Mammary epithelial cell (primary cell): ENCODE measurements at places on chromosomes 5 and 9. TPM values are rescaled to one million over a fixed set of nuclear protein-coding genes. Genes with fewer than 3 reads are reported as not detected.

- DNase-seq = no peak
Observed at GRCh38 chr9:127505396-127506116, 54.2 kb downstream of the LRSAM1 start.

DNA sequence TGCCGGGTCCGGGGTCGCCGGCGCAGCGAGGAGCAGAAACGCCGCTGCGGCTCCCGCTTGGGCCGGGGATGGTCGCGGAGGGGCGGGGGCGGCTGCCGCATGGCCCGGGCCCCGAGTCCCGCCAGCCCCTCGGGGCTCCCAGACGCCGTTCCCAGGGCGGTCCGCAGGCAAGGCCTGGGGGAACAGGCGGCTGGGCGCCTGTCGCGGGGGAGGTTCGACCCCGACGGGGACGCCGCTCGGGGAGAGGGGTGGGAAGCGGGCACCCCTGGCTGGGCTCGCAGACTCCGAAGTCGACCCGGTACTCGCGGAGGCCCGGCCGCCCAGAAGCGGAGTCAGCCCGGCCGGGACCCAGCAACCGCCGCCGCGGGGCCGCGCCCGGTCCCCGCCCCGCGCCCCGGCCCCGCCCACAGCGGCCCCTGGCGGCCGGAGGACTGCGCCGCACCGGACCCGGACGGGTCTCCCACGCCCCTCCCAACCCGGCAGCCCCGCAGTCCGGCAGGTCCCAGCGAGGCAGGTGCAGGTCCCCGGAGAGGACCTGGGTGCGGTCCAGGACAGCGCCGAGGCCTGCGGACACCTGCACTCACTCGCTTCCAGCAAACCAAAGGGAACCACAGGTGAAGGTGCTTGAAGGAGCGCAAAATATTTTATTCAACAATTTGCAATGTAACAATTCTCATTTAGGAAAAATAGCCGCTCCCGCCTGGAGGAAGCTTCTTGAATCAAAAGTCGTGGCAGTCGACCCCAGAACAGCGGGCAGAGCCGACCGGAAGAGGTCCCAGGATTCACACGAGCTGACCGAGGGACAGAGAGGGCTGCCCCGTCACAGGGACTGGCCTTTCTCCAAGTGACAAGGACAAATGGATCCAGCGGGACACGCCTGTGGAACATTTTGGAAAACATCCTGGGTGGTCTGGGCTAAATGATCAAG is at the start of gene INPP5E:
Gene INPP5E (minus strand): TSS at position 365 of the 928 bp plus-strand sequence. CDS start 426 bp downstream, outside the sequence.
- peak; percentile 62 for DNase-seq

DNA sequence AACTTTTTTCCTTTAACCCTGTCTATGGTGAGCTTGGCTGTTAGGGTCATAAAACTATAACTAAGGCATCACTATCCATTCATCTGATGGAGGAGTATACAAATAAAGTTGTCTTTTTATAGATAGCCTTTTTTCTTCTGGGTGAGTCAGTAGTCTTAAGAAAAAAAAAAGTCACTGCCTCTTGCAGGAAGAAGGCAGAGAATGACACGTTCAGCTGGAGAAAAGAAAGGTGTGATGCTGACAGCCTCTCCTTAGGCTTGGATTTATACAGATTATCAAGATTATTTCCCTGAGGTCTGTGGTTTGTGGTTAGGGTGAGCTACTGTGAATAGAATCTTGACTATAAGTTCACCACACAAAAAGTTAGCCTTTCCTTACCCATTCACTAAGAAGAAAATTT is 23.0 kb downstream of the EPB41L4B start:
- DNase-seq = peak; percentile 97

- no peak for DNase-seq
Observed at GRCh38 chr5:149651686-149652085, 70.4 kb downstream of the ARHGEF37 start.

- DNase-seq = no peak
Observed at GRCh38 chr5:3891113-3891512, 295.5 kb downstream of the IRX1 start.

DNA sequence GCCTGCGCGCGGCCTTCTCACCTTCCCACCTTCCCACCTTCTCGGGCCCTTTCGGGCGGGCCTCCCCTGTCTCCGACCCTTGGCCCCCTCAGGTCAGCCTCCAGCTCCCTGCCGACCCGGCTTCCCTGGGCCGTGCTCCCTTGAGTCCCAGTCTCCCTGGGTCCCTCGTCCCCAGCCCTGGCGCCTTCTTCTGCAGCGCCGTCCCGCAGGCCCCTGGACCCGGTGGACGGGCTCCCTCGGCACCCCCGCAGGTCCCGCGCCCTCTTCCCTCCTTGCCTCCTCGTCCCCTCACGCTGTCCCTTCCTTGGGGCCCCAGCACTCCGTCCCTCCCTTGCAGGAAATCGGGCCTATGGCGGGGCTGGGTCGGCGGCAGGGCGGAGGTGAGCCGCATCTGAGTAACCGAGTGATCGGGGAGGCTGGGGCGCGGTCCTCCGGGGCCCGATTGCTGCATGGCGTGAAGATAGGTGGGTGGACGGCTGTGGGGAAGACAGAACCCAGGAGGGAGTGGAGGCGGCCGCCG is 7.6 kb downstream of the ARPC5L start:
- DNase-seq = peak; percentile 48

GRCh38 chr5:107388141-107388861 is 282.4 kb downstream of the EFNA5 start:
- DNase-seq = peak; percentile 91

DNA sequence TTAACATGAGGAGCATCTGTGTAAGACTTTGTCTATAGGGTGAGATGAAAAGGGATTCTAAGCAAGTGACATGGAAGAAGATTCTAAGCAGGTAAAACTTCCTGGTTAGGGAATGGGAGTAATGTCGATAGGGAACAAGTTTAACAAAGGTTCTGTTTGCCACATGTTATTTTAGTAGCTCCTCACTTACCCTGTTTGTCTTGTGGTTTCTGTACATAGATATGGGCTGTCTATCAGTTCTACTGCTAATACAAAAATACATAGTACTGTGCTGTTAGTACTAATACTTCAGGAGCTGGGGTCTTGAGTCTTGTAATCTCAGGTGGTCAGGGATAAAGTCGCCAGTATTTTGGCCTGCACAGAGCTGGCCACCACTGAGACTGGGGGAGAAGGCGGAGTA is 32.9 kb downstream of the RAB24 start:
- no peak for DNase-seq

Gene UQCRQ
- 461 and 570 TPM in 2 replicates for total RNA-seq

Gene HIGD2A
- 30.3 TPM for total RNA-seq

Gene IL12B
- 0.16 TPM in 1 of 2 replicates, not detected in the other for total RNA-seq

Gene GHR
- total RNA-seq = 5.5 TPM

Gene SLC34A1
- not detected for total RNA-seq

Gene LVRN
- total RNA-seq = not detected
